ENCODE measurements at places on chromosomes 5 and 9.
A peak's percentile ranks its signal among the peaks of the same experiment; 100 is the strongest.

GRCh38 chr9:79256691-79257213, 315.0 kb upstream of the TLE4 start:
- DNase-seq, result peak; percentile 71

DNA sequence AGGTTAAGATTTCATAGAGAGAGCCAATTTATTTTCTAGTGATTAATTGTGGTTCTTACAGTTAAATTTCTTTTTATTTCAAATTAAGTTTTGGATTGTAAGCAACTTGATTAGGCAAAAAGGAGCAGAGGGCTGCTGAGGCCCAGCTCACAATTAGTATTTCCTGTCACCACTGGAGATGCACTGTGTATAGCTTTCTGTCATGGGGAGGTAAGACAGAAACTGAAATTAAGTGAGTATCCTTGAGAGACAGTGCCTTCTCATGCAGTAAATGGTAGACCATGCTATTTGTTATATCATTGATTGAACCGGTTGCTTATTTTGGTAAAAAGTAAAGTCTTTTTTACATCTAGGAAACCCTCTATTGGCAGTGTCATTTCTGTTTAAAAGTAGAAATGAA, 190.7 kb downstream of the CCDC171 start:
- no peak for DNase-seq

- DNase-seq, result no peak
Observed at GRCh38 chr5:31983851-31984250, 190.3 kb downstream of the GOLPH3 start.

GRCh38 chr5:38451074-38451725, 105.2 kb downstream of the LIFR start:
- DNase-seq, result no peak

GRCh38 chr9:132062806-132063205, 16.9 kb downstream of the MED27 start:
- no peak for DNase-seq

DNA sequence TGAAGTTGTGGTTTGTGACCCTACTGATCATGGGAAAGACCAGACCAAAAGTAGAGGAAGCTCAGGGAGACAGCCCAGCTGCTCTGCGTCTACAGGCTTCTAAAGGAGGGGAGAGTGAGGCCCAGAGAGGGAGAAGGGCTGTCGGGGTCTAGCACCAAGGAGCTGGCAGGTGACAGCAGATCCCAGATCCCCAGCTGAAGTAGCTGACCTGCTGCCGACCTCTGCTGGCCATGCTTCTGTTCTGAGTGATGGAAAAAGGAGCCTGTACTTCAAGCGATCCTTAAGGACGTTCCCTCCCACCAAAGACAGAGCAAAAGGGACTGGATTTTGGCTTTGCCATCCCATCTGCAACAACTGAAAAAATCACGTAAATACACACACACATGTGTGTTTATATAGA, 22.7 kb upstream of the QSOX2 start:
- DNase-seq, result peak; percentile 59

- no peak for DNase-seq
Observed at GRCh38 chr5:150000990-150001659, 586 bp downstream of the HMGXB3 start.

DNA sequence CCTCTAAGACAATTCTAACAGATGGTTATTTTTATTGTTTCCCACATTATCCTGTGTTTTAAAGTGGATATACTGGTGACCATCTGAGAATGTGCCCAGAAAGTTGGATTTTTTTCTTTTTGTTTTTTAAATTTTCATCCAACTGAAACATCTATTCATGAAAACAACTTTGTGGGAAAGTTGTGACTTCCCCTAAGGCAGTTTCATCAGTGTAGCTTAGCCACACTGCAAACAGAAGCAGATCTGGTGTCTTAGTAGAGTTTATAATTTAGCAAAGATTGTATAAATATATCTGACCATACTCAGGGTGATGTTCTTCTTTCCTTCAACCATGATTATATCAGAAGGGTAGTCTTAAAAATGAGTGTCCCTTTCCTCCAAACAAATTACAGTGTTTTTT, 1241.3 kb downstream of the MAT2B start:
- DNase-seq, result no peak

DNA sequence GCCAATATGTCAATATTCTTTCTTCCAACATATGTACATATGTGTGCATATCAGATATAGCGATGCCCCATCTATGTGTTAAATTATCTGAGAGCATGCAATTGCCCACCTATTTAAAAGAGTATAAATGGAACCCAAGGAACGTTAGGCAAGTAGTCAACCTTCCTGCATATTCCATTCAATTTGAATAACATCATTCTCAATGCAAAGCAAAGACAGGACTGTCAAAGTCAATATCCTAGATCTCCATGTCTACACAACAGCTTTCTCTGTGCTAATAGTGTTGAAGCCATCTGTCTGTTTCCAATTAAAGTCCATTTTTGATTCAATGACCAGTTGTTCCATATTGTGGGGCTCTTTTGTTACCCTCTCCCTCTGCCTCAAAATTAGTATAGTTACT, 85.3 kb upstream of the COX7C start:
- DNase-seq, result no peak

DNA sequence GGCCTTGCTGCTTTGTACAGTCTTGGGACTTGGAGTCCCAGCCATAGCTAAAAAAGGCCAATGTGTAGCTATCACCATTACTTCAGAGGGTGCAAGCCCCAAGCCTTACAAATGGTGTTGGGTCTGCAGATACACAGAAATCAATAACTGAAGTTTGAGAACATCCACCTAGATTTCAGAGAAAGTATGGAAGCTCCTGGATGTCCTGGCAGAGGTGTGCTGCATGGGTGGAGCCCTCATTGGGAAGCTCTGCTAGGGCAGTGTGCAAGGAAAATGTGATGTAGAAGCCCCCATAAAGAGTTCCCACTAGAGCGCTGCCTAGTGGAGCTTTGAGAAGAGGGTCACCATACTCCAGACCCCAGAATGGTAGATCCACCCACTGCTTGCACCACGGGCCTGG, 626.7 kb upstream of the COX7C start:
- DNase-seq, result no peak

DNA sequence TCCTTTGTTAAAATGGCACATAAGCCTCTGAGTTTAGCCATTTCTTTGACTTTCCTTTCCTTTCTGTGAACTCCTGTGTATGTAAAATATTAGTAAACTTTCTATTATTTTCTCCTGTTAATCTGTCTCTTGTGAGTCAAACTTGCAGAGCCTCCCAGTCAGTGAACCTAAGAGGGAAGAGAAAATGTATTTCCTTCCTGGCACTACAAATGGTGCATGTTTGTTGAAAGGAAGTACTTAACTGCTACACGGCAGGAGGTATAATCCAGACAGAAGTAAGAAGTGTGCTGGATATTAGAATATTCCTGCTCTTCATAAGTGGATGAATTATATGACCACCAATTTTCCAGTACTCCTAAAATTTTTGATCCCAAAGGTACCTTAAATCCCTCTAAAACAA, 23.0 kb downstream of the CTSL start:
- DNase-seq, result no peak

DNA sequence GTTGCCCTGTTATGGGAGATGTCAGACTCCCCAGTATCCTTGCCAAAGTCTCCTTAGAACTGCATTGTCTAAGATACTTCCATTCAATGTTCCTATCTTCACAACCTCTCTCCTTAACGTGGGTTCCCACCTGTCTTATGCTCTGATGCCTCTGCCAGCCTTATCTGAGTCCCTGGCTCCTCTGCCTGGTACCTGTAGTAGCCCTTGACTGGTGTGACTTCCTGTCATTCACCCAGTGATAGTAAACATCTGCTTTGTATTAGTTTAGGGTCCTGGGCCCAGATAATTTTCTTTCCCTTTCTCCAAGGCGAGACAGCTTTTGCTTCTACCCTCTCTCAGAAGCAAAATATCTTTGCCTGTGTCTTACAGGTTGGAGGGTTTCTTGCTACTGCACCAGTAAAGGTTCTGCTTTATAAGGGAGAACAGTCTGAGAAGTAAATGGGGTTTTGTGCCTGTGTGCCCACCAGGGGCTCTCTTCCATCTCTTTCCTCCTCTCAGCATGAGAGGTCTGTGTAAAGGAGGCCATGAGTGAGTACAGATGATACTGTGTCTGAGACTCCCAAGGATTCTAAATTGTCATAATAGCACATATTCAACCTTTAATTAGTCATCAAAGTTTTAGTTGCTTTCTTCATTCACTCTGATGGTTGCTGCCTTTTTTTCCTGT, 220.8 kb downstream of the PRR16 start:
- DNase-seq, result no peak

DNA sequence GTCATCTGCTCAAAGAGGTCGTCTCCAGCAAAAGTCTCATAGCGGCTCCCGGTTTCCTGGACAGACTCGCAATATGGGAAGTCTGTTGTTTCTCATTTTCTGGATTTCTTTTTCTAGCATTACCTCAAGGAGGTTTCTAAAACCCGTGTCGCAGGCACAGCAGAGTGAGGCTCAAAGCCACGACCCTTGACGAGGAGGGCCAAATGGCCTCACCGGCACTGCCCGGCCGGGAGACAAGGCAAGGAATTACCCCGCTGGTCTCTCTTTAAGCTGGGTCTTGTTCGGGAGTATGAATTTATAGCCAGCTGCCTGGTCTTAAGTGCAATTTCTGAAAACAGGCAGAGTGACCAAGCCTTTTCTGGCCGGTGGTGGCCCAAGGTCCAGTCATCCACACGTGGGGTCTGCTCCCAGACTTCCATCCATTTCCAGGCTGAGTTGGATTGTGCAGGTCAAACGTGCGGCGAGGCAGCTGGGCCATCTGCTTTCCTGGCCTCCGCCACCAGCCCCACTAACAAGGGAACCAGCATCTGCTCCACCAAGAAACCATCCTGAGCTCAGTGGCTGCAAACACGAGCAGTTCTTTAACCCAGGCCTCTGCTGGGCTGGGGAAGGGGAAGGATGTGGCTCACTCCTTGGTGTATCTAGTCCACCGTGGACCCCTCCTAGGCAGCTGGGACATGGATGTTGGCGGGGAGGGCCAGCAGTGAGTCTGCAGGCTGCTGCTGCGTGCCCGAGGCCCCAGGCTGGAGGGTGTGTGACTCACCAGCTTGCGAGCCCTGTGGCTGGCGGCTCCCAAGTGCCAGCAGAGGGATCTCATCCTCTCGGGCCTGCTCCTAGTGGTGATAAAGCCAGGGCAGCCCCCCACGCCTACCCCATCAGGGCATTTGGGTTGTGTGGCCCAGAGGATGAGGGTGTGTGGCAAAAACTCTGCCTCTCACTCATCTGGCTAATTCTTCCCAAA, 55.6 kb upstream of the COL5A1 start:
- peak; percentile 84 for DNase-seq

- DNase-seq, result peak; percentile 74
Observed at GRCh38 chr9:120161776-120162175, 418.2 kb downstream of the CDK5RAP2 start.

- no peak for DNase-seq
Observed at GRCh38 chr5:131622633-131623032, 12.4 kb downstream of the RAPGEF6 start.

GRCh38 chr5:117454716-117455212, 880.1 kb upstream of the SEMA6A start:
- peak; percentile 2 for DNase-seq

DNA sequence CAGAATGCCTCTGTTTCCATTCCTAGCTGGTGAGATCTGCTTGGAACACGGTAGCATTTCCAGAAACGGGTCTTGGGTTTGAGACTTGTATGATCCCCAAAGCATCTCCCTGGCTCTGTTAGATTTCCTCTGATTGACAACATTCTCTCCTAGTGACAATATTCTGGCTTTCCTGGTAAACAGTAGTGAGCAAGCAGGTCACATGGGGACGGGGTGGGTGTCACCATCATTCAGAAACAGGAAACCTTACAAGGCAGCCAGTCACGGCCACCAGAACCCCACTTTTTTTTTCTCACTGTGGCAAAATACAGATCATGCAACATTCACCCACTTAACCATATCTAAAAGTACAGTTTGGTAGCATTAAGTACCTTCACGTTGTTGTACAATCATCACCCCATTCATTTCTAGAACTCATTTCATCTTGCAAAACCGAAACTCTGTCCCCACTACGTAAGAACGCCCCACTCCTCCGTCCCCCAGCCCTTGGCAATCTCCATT, 90.1 kb upstream of the LMX1B start:
- DNase-seq, result no peak

GRCh38 chr9:124032247-124032646, 20.7 kb downstream of the LHX2 start:
- DNase-seq, result no peak

DNA sequence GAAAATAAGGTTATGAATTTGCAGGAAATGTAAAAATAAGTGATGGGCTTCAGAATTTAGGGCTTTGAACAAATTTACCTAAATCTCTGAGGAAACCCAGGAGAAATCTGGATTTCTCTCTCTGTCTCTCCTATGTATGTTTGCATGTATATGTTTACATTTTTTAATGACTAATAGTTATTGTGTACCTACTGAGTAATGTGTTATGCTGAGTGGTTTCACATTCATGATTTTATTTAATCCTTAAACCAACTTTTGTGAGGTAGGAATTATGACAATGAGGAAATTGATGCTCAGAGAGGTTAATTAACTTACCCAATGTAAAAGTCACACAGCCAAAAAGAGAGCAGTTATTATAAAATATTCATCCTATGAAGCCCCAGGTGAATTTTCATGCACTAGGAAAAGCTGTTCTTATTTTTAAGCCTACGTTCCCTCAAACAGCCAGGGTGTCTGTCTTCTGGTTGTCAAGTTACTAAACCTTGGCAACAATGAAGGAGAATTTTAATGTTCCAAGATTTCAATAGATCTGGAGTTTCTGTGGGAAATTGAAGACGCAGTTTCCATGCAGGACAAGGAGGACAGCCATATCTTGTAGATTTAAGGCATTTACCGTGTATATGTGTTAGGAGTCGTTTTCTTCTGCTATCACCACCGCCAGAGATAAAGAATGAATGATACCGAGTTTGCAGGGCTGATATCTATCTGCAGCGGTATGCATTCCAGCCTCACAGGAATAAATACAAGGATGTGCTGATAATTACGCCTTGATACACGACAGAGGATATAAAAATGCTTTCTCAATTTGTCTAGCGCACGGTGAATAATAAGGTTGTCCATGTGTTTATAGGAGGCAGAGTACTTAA, 484.8 kb downstream of the ZSWIM6 start:
- no peak for DNase-seq

DNA sequence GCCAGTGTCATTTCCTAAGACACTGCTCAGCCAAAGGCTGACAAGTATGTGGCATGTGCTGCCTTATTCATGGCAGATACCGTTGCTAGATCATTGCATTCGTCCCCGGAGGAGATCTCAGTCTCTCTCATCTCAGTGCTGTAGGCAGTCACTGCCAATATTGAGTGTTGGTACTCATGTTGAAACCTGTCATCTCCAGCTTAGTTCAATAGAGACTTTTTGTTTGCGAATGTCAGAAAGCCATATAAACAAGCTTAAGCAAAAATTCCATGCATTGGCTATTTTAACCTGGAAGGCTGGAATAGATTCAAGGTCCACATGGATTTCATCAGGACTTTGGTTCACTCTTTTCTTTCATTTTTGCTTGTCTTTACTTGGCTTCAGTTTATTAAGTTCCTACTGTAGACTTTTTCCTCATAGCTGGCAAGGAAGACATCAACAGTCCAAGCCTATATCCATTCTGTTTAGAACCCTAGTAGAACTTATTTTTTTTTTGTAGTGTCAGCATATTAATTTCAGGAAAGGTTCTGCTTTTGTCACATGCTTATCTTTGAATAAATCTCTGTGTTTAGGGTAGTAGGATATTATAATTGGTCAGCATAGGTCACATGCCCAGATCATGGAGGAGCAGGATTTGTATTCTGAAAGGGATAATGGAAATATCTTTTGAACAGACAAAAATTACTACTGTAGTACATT, 66.8 kb downstream of the FCHO2 start:
- no peak for DNase-seq

GRCh38 chr5:172837640-172838039, 3.6 kb downstream of the ERGIC1 start:
- DNase-seq, result peak; percentile 17
